ENCODE measurements at places on chromosomes 7 and 10.

GRCh38 chr10:92493362-92493761 is 80.5 kb downstream of the IDE start:
- no peak for DNase-seq

DNA sequence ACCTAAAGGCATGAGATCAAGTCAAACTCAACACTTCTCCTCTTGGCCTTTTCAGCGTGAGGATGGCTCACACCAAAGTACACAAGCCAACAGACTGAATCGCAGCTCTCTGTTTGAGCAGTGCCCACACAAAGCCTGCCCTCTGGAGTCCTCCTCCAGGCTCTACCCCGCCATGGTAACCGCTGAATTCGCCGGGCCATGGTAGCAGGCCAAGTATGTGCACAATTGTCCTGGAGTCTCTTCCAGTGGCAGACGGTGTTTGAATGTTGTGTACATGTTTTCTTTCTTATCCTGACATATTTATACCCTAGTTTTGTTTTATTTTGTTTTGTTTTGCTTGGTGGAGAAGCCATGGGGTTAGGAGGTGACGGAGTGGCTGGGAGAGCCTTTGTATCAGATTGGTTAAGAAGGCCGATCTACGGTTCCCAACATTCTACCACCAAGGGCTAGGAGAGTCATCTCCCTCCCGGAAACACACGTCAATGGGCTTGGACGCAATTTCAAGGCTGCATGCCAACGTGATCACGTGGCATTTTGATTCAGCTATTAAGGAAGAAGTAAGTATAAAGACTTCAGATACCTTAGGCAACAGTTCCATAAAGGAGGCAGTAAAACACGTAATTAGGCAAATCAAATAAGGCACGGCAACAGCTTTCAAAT is 12.1 kb upstream of the SHH start:
- DNase-seq: no peak

DNA sequence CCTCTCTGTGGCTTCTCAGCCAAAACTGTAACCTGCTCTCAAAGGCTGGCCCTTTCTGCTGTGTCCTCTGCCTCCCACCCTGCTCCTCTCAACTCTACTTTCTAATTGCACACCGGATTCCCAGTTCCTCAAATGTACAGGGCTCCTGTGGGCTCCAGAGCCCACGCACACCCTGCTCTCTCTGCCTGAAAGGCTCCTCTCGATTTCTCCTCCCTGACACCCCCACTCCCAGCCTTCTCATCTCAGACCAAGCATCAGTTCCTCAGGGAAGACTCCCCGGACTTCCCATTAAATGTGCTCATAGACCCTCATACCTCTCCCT is 111.7 kb upstream of the STEAP1B start:
- no peak for DNase-seq

- no peak for DNase-seq
Measured at GRCh38 chr7:137923380-137923779, 76.6 kb upstream of the DGKI start.

GRCh38 chr10:46286991-46287693 is at the start of gene ANTXRL:
ANTXRL (plus strand) TSS chr10:46286997; CDS start chr10:46287263, 266 bp downstream.
- no peak for DNase-seq

GRCh38 chr10:76029782-76030181 is 598.4 kb downstream of the LRMDA start:
- DNase-seq: no peak

GRCh38 chr7:23472956-23473843 is 2.9 kb upstream of the IGF2BP3 start:
- no peak for DNase-seq

DNA sequence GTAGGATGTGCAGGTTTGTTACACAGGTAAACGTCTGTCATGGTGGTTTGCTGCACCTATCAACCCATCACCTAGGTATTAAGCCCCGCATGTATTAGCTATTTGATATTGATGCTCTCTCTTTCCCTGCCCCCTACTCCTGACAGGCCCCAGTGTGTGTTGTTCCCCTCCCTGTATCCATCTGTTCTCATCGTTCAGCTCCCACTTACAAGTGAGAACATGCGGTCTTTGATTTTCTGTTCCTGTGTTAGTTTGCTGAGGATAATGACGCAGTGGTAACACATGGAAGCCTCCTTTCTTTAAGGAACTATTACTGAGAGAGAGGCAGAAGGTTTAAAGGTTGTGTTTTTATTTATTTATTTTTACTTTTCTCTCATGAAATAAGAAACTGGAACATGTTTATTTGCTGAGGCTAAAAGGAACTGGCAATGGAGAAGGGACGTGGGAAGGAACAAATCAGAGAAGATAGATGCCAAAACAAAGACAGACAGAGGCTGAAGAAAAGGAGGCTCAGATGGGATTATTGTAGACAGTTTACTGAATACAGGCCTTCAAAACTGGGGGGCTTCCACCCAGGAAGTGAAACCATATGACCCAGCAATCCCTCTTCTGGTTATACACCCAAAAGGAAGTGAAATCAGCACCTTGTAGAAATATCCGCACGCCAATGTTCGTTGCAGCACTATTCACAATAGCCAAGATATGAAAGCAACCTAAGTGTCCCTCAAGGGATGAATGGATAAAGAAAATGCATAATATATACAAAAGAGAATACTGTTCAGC is 556.3 kb downstream of the GRM8 start:
- no peak for DNase-seq

DNA sequence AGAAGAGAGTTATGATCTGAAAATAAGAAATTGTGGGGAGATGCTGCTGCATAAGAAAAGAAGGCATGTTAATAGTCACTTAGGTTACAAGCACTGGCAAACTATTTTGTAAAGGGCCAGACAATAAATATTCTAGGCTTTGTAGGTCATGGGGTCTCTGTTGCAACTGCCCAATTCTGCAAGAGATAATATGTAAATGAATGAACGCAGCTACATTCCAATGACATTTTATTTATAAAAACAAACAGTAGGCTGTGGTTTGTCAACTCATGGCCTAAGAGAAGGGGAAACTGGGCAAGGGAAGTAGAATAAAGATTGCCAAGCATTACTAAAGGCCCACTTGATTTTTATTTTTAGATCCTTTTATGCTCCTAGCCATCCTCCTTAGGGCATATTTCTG is 133.1 kb downstream of the RAPGEF5 start:
- no peak for DNase-seq

DNA sequence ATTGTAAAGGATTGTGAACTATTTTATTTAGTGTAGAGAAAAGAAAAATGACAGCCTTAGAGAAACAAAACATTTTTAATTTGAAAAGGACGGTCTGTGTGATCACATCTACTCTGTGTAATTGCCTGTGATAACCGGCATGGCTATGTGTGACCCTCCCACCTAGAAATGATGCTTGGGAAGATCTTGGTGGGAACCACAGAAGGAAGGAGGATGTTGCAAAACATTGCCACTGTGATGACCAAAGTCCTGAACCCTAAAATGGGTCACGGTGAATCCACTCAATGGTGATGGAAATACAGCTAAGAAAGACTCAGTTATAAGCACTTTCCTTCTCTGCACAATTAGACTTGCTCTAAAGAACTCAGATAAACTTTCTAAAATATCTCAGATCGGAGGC is 221.3 kb upstream of the FRMD4A start:
- DNase-seq: no peak

GRCh38 chr7:4806983-4807597 is 31.7 kb downstream of the AP5Z1 start:
- DNase-seq: no peak

DNA sequence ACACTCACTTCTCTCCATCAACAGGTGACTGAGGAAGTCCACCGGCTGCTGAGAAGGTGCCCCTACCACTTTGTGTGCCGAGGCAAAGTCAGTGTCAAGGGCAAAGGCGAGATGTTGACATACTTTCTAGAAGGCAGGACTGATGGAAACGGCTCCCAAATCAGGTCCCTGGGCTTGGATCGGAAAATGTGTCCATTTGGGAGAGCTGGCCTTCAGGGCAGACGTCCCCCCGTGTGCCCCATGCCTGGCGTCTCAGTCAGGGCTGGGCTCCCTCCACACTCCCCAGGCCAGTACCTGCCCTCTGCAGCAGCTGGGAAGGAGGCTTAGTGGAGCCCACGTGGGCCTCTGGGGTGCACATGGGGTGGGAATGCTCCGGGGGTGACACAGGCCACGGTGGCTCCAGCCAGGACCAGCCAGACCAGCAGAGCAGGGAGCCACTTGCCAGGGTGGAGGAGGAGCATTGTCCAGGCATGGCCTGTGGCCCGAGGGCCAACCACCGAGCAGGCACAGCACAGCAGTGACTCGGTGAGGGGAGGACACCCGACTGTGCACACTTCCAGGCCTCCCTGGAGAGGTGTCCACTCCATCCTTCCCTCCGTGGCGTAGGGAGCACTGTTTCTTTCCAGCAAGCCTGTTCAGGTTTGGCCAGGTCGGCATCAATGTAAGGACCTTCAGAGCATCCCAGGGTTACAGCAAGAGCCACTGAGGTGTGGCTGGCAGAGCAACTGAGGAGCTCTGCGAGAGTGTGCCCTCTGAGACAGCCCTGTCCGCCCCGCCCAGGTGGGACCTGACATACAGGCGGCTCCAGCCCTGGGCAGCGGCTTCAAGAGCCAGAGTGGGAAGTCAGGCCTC is 139.7 kb downstream of the ADCY1 start:
- no peak for DNase-seq

GRCh38 chr10:23291551-23292334 is 52.9 kb downstream of the C10orf67 start:
- DNase-seq: no peak

GRCh38 chr10:102069071-102069470 is 3.9 kb downstream of the HPS6 start:
- no peak for DNase-seq

GRCh38 chr10:50375051-50375452 is 123.7 kb upstream of the ASAH2 start:
- DNase-seq: no peak

DNA sequence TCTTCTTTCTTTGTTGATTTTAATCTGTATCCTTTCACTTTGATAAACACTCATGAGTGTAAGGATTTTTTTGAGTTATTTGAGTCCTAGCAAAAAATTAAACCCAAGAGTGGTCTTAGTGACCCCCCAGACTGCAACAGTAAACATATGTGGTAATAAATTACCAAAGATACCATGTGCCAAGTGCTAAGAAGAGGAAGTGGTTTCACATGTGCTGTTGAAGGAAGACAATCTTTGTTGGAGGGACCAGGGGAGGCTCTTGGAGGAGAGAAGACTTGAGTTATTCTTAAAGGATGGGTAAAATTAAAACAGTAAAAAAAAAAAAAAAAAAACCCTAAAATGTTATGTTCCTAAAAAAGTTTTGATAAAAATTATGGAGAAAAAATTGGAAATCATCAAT is 150.2 kb downstream of the SEC23IP start:
- no peak for DNase-seq

DNA sequence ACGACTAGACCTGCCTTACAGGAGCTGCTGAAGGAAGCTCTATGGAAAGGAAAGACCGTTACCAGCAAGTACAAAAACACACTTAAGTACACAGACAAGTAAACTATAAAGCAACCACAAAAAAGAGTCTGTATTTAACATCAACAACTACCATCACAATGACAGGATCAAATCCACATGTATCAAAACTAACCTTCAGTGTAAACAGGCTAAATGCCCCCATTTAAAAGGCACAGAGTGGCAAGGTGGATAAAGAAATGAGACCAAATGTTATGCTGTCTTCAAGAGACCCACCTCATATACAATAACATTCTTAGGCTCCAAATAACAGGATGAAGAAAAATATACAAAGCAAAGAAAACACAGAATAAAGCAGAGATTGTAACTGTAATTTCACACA is 307.0 kb upstream of the DKK1 start:
- DNase-seq: no peak
